ENCODE measurements at places on chromosomes 7 and 10. TPM values are rescaled to one million over a fixed set of nuclear protein-coding genes. Genes with fewer than 3 reads are reported as not detected.

DNA sequence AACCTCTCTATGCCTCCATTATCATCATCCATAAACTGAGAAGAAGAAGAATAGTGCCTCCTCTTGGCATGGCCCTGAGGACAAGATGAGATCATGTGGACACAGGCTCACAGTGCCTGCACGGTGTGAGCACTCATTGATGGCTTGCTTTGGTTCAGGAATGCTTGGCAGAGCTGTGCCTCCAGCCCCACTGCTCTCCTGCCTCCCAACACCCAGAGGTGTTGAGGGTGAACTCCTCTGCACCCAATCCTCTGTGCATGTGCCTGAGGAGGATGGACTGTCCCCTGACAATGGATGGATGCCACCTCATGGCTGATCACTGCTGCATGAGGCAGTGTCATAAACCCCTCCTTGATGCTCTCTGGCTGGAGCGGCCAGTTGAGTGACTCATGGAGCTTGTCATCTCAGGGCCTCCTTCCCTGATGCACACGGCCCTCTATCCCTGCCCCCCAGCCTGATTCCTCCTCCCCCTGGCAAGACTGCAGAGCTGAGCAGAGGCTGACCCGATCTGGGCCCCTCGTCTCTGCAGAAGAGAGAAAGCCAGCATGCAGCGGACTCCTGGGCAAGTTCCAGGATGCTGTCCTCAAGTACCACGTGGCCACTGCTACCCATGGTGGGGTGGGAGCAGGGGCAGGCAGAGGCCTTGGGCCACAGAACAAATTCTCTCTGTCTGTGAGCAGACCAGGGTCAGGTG, 136.3 kb downstream of the KCNMA1 start:
- H3K4me1 ChIP-seq: no peaks in the 10 kb centered on the region
- H3K36me3 ChIP-seq: no peaks in the 10 kb centered on the region
- H3K27me3 ChIP-seq: no peaks in the 10 kb centered on the region

The EFCAB10 gene
- 0.91 TPM for total RNA-seq

The ZPBP gene
- 0.22 TPM for total RNA-seq

The GIMAP1 gene
- total RNA-seq: 10.2 TPM

The OR9A2 gene
- not detected for total RNA-seq

Data from kidney (tissue), 22 donors.